Trophoblast cell (in vitro differentiated cells and primary cell): ENCODE measurements at places on chromosomes 6 and 20.
A peak's percentile ranks its signal among the peaks of the same experiment; 100 is the strongest.

GRCh38 chr6:17280138-17280537 lies 1.0 kb upstream of the RBM24 start:
- no peak for DNase-seq

DNA sequence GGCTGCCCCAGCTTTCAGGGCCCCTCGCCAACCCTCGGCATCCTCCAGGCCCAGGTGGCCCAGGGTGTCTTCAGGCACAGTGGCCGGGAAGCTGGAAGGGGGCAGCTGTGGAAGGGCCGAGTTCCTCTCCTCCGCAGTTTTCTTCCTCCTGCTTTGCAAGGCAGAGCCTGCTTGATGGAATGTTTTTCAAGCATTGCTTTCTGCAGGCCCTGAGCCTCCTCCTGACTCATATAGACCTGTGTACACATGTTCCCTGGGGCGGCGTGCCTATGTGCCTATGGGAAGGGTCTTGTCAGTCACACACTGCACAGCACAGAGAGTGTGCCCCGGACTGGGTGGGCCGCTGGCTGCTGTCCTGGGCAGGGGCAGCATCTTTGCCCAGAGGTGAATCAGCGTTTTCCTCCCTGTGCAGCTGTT lies 107.5 kb downstream of the ERMARD start:
- no peak for DNase-seq

DNA sequence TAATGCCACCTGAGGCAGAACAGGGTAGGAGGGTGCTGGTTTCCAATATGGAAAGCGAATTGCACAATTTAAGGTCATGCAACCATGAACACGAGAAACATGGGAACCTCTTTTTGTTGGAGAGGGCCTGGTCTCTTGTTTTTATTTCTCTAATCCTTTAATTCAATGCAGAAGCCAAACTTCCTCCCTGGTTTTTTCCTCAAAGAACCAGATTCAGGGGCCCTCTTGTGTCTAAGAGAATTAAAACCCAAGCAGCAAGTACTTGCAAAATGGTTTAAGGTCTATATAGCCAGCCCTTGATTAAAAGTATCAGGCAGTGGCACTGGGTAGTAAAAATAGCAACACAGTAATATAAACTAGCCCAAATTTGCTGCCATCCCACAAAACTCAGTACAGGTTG lies 19.5 kb downstream of the GSTA4 start:
- no peak for DNase-seq

DNA sequence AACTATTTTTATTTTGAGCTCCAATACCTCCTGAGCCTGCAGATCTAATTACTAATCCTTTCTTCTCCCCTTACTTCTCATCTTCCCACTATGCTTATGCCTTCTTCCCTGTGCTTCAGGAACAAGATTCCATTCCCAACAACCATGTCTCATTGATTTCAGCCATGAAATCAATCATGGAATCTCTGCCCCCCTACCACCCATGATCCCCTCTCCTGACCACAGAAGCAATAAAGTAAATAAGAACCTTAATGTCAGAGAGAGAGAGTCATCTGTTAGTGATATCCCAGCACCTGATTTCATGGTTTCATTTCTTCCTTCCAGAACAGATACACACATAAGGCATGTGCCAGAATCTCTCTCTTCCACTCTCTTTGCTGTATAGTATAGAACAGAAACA lies 339.7 kb upstream of the KCNQ5 start:
- no peak for DNase-seq

DNA sequence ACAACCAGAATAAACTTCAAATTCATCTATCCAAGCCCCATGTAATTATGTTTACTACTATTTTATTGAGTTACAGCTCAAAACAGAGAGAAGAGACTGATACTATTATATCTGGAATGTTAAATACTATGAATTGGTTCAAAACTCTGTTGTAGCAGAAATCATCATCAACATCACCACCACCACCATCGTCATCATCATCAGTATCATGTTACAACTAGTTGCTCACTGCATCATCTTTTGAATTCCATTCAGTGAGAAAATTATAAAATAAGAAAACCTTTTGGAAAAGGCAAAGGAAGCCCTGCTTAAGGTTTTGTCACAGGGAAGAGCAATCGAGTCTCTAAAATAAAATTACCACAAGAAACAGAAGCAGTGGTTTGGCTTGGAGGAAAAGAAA lies 36.2 kb upstream of the THEMIS start:
- DNase-seq = no peak

DNA sequence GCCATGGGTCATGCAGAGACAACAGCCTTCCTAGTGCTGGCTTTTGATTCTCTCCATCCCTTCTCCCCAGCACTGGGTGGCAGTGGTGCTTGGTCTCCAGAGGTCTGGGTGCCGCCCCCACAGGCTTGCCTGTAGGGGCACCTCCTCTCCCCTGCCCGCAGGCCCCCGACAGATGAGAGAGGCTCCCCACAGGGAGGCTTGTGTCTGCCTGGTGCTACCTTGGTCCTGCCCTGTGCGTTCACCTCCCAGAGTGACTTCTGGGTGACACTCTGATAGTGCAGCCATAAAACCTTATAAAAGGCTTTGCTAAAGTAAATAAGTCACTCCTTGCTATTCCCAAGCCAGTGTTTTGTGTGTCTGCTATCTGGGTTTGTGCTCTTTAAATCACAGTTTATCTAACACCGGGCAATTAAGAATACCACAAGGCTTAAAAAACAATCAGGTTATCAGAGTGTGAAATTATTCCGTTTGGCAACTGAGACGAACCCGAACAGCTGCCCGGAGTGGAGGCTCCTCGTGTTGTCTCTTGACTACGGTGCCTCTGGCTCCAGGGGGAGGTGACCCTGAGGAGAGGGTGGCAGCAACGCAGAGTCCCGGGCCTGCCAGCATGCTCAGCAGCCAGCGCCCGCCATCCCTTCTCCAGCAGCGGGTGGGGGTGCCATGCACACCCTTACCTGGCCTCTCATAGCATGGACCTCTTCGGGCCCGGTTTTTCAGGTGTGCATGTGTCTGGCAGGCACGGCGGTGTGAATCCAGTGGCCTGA lies 5.4 kb upstream of the C20orf204 start:
- DNase-seq = no peak

GRCh38 chr20:58296051-58296837 lies 13.3 kb upstream of the RAB22A start:
- DNase-seq = no peak

DNA sequence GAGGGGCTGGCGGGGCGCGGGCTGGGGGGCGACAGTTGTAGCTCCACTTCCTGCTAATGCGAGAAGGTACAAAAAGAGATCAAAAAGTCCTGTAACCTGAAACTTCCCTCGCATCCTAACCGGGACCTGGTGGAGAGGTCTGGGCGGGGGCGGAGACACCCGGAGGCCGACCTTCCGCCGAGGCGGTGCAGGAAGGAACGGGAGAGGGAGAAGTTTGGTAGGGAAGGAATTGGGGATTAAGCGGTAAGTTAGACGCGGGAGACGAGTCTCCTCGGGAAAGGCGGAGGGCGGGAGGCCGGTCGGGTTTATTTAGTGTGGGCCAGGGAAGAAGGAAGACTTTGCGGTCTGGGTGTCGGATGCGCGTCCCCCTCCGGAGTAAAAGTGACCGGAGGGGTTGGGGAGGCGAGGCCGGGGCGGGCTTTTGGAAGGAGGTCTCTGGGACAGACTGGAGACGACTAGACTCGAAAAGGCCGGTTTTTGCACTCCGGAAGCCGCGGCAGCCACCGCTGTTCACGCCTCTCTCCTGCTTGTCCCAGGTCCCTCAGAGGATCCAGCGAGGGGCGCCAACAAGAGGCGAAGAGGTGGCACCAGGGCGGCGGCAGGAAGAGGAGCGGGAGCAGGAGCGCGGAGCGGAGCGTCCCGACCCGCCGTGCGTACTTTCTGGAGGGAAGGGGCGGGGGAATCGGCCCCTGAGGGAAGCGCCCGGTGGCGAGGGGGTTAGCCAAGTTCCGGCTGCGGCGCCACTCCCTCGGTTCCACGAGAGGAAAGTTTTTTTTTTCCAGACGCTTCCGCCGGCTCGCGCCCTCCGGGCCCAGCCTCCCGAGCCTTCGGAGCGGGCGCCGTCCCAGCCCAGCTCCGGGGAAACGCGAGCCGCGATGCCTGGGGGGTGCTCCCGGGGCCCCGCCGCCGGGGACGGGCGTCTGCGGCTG lies 734 bp downstream of the TPBG start:
- DNase-seq = peak; percentile 51

DNA sequence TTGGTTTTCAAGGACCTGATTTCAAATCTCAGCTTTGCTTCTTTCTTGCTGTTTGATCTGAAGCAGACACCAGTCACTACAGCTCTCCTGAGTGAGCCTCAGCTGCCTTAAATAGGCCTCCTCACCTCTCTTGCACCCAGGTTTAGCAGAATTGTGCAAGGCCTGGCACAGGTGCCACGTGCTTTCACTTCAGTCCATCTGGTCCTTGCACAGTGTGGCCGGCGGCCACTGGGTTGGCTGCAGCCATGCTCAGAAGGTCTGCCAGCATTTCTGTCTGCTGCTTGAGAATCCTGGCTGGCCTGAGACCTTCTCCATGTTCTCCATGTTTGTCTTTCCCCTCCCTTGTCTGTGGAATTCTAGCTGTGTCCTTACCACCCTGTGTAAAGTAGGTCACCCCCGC lies 14.5 kb upstream of the DAAM2 start:
- no peak for DNase-seq

- peak; percentile 81 for DNase-seq
Measured at GRCh38 chr6:82144007-82144851, 103.3 kb downstream of the IBTK start.

- no peak for DNase-seq
Measured at GRCh38 chr6:122495612-122496011, 24.0 kb upstream of the SERINC1 start.

DNA sequence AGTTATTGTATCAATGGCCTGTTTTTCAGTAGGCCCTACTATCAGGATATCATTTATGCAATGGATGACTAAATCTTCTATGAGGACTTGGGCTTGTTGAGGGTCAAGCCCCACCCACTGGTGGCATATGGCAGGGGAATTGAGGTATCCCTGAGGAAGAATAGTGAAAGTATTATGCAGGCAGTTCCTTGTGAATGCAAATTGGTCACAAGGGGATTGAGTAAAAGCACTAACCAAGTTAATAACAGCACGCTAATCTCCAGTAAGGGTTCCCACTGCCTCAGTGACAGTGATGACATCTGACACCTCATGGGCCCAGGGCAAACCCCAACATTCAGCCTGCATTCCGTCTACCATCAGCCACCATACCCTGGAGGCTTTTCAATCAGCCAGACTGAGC lies 14.9 kb downstream of the BPIFA1 start:
- DNase-seq = no peak

GRCh38 chr6:117974914-117975627 lies 68.0 kb downstream of the SLC35F1 start:
- no peak for DNase-seq

DNA sequence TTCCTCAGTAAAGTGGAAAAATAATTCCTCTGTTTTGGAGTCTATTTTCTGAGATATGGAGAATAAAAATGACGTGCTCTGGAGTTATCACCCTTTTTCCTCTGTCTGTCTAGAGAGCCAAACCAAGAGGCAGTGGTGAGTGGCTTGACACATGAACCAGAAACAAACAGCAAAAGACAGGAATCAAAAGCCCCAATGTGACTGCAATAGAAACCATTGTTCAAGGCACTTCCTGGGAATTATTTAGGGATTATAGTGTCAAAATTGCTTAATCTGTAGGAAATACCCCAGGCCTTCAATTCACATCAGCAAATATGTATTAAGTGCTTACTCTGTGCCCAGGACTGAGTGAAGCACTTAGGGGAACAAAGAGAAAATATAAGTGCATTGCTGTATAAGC lies 560.4 kb upstream of the JAG1 start:
- no peak for DNase-seq

- DNase-seq = no peak
Measured at GRCh38 chr20:4451487-4452081, 270.1 kb upstream of the PRND start.

- peak; percentile 47 for DNase-seq
Measured at GRCh38 chr6:3421791-3422434, 34.9 kb downstream of the SLC22A23 start.

- no peak for DNase-seq
Measured at GRCh38 chr20:51029963-51030920, 7.3 kb upstream of the KCNG1 start.

DNA sequence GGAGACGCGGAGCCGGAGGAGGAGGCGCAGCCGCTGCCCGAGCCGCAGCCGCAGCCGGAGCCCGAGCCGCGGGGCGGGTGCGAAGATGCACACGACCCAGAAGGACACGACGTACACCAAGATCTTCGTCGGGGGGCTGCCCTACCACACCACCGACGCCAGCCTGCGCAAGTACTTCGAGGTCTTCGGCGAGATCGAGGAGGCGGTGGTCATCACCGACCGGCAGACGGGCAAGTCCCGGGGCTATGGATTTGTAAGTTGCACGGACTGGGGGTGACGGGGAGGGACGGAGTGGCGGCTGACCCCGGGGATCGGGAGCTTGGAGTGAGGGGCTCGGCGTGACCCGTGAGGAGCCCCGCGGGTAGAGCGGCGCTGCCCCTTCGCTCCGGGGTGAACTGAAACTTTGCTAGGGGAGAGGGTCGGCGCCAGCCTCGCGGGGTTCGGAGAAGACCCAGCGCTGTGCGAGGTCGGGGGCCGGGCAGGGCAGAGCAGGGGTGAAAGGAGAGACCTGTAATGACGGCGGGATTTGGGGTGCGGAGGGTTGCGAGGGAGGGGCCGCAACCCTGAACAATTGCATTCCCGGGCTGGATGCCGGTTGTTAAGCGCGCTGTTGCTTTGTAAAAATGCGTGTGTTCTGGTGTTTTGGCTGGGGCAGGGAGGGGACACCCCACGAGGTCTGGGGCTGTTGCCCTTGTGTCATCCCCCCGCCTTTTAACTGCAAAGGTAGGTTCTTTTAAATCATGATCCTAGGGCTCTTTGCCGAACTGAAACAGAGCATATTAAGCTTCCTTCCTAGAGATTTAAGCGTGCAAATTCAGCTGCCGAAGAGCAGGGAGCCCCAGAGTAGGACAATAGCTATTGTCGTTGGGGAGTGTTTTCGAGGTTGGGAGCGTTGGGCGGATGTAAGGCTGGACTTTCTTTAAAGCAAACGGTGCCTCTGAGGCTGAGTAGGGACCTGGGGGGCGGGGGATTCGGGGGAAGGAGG lies 628 bp downstream of the RBM24 start:
- no peak for DNase-seq

DNA sequence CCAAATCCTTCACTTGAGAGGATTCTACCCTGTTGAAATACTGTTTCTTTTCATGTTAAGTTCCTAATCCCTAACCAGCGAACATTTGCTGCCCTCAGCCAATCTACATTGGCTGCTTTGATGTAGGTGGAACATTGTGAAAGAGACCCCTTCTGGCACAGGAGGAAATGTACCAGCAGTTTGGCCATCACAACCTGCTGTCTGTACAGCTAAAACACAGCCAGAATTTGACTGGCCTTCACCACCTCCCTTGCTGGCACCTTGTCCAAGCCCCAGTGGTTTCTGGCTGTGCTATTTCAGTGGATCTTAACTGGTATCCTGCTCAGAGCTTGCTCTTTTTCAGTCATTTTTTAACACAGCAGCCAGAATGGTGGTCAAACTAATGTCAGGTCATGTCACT lies 202.1 kb upstream of the EPHA7 start:
- no peak for DNase-seq

GRCh38 chr6:148193063-148193680 lies 149.5 kb upstream of the SASH1 start:
- peak; percentile 86 for DNase-seq

- DNase-seq = no peak
Measured at GRCh38 chr6:47634210-47635047, 64.0 kb upstream of the ADGRF4 start.

- DNase-seq = no peak
Measured at GRCh38 chr6:157769776-157770426, 53.1 kb upstream of the SNX9 start.

- DNase-seq = no peak
Measured at GRCh38 chr6:122048570-122048969, 350.9 kb upstream of the HSF2 start.

GRCh38 chr20:62583424-62583920 lies 58.8 kb upstream of the SLCO4A1 start:
- DNase-seq = no peak
